ENCODE measurements at places on chromosomes 2 and 18. TPM values are rescaled to one million over a fixed set of nuclear protein-coding genes. Genes with fewer than 3 reads are reported as not detected.
A peak's percentile ranks its signal among the peaks of the same experiment; 100 is the strongest.

DNA sequence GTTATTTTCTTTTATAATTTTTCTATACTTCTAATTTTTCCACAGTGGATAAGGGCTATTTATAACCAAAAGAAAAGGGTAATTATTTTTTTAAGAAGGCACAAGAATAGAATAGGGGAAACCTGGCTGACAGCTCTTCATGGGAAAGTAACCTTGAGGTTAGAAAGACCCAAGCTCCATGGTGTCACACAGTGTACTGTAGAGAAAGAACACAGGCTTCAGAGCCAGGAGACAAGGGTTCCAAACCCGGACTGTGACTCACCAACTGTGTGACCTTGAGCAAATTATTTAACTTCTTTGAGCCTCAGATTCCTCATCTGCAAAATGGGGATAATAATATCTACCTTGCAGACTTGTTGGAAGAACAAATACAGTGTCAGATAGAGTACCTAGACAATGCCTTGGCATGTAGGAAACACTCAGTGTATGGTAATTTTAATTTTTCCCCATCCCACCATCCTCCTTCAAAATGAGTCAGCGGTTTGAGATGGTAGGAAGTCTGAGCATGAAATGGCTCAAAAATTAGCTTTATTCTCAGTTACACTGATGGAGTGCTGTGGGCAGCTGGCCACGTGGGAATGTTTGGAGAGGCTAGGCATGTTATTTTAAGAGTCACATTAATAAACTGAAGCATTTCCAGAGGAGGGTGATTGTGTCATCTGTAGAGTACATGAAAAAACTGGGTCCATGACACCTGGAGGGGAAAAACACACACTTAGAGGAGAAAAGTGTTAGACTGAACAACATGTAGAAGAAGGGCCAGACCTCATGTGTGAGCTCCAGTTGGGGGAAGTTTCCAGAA lies 36.7 kb downstream of the TMEM37 start:
- peak; percentile 13 for DNase-seq
- no peaks in the 10 kb centered on the region for H3K27me3 ChIP-seq
- H3K36me3 ChIP-seq = no peaks in the 10 kb centered on the region

DNA sequence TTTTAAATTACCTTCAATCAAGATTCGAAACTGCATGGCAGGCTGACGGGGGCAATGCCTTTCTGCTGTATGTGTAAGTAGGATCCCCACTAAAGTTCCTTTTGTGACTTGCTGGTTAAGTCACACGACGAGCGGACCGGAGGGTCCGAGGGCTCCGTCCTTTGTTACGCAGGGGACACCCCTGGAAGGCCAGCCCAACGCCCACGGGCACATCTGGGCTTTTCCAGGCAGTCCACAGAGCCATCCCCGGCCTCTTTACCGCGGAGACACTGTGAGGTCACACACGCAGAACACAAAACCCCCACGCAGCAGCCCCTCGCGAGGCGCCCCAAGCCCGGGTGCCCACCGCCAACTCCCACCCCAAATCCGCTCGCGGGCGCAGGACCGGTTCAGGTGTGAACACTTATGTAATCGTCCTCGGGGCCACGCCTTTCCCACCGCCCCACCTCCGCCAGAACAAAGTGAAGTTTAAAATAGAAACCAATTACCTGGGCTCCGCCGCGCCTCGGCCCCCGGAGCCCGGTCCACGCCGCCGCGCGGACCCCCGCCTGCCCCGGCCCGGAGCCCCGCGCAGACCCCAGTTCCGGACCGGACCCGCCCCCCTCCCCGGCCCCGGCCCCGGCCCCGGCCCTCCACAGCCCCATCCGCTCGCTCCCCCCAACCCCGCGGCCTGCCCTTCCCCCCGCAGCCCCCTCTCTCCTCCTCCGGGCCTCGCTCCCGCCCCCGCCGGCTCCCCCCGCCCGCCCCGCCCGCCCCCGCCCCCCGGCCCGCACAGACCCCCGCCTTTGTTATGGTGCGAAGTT lies 4.2 kb downstream of the ZNF516 start:
- no peaks in the 10 kb centered on the region for H3K36me3 ChIP-seq
- peak overlapping the region; percentile 94 for H3K27ac ChIP-seq
- DNase-seq = peak; percentile 81
- H3K4me1 ChIP-seq = peaks cover 52% of the 10 kb centered on the region
- H3K27me3 ChIP-seq = no peaks in the 10 kb centered on the region

DNA sequence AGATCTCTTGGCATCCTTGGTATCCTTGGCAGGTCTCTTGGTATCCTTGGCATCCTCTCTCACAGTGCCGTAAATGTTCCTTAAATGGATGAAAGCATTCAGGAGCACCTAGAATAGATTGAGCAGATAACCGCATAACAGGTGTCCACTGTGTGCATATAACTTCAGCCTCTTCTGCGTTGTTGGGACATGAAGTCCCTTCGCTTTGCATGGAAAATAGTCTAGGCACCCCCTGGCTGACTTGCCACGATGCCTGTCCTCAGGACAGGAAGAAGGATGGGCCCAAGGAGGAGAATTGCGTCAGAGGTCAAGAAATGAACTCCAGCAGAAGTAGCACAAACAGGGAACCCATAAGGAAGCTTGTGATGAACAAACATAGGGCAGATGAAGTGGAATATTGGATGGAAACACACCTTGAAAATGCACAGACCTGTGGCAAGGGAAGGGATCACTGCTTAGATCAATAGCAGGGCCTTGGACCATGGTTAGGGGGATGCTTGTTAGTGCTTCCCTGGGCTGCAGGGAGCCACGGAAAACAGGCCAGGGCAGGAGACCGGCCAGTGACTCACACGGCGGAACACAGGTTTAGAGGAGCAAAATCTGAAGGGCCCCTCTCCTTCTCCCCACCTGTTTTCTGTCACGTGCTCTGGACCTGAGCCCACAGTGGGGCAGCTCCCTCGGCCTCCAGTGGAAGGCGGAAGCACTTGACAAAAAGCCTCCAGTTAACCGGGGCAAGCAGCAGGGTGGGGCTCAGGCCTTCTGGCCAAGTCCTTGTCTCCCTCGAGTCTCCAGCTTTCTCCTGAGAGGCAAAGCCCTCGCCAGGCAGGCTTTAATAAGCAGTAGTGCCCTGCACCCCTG lies 99.2 kb upstream of the ASAP2 start:
- no peaks in the 10 kb centered on the region for H3K4me1 ChIP-seq
- H3K4me3 ChIP-seq = no peak overlapping the region
- H3K27me3 ChIP-seq = no peaks in the 10 kb centered on the region
- H3K27ac ChIP-seq = no peak overlapping the region

DNA sequence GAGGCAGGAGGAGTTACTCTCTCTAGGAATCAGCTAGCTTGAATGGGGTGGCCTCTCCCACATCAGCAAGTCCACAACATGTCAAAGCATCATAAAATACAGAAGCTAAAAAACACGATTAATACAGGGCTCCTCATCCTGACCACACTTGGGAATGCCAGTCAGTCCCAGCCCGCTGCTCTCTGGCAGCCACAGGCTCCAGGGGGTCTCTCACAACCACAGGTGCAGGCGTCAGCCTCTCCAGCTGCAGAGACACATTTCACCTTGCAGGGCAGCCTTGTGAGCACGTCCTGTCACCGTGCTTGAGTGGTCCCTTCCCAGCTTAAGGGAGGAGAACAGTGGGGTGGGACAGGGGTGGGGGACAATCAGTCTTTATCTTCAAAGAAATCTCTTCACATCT lies 137.4 kb upstream of the SH3BP4 start:
- no peaks in the 10 kb centered on the region for H3K36me3 ChIP-seq
- no peaks in the 10 kb centered on the region for H3K4me1 ChIP-seq
- H3K27ac ChIP-seq = no peak overlapping the region
- H3K4me3 ChIP-seq = no peak overlapping the region
- no peak for DNase-seq
- no peaks in the 10 kb centered on the region for H3K27me3 ChIP-seq

GRCh38 chr2:126657148-126657635 lies 1.2 kb downstream of the GYPC start:
- DNase-seq = peak; percentile 95
- H3K27me3 ChIP-seq = no peaks in the 10 kb centered on the region
- peak overlapping the region; percentile 69 for H3K4me3 ChIP-seq
- peaks cover 64% of the 10 kb centered on the region for H3K4me1 ChIP-seq
- peak overlapping the region; percentile 99 for H3K27ac ChIP-seq
- no peaks in the 10 kb centered on the region for H3K36me3 ChIP-seq

- no peak for DNase-seq
- no peaks in the 10 kb centered on the region for H3K36me3 ChIP-seq
- no peak overlapping the region for H3K4me3 ChIP-seq
These were observed 15.7 kb upstream of the MAT2A start for GRCh38 chr2:85523062-85523902.

DNA sequence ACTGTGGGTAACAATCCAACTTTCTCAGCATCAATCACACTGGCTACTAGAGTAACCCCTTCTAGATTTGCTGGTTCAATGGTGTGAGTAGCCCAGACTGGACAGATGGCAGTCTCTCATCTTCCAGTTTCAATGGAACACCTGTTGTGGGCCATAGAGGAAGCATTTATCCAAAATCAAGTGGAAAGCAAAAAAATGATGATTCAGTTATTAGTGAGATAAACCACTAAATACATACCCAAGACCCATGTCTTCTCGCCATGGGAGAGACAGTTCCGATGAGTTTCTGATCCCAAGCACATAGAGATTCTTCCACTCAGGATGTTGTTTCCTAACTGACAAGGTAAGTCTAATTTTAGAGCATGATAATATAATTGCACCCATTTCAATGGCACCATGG lies 194.0 kb downstream of the IRS1 start:
- H3K4me1 ChIP-seq = peaks cover 16% of the 10 kb centered on the region
- H3K27ac ChIP-seq = no peak overlapping the region
- H3K36me3 ChIP-seq = no peaks in the 10 kb centered on the region
- H3K4me3 ChIP-seq = no peak overlapping the region
- no peaks in the 10 kb centered on the region for H3K27me3 ChIP-seq

- no peak for DNase-seq
- no peaks in the 10 kb centered on the region for H3K4me1 ChIP-seq
- peaks cover 3% of the 10 kb centered on the region for H3K27me3 ChIP-seq
- no peak overlapping the region for H3K27ac ChIP-seq
- H3K4me3 ChIP-seq = no peak overlapping the region
These were observed 297.9 kb downstream of the SOX11 start for GRCh38 chr2:5990086-5990485.

HAT1 gene
- total RNA-seq = 41.0 TPM

FTCDNL1 gene
- 5.0 TPM for total RNA-seq

GAL3ST2 gene
- not detected for total RNA-seq

RNF125 gene
- total RNA-seq = 3.0 TPM

CYP26B1 gene
- total RNA-seq = 0.68 TPM

CXCR4 gene
- 5.0 TPM for total RNA-seq

SLC4A3 gene
- 5.0 TPM for total RNA-seq

TMEFF2 gene
- 1.4 TPM for total RNA-seq

Data from sigmoid colon (tissue), 7 donors.